ENCODE measurements at places on chromosomes 12 and 14.

DNA sequence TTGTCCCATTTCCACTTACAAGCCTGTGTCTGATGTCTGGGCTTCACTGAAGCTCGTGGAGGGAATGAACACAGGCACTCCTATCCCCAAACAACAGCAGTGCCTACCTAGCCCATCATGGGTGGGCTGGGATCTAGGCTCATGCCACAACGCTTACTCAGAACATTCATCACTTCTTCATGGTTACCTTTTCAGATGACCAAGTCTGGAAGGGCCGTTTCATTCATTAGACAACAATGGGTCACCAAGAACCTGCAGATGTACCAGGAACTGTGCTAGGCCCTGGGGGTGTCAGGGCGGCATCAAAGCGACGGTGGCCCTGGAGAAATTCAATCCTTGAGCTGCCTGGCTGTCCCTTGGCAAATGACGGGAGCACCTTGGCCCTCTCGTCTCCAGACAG is 64.9 kb upstream of the FZD10 start:
- no peak for DNase-seq

- no peak for DNase-seq
These were observed 167.5 kb downstream of the DPF3 start for GRCh38 chr14:72726444-72726843.

DNA sequence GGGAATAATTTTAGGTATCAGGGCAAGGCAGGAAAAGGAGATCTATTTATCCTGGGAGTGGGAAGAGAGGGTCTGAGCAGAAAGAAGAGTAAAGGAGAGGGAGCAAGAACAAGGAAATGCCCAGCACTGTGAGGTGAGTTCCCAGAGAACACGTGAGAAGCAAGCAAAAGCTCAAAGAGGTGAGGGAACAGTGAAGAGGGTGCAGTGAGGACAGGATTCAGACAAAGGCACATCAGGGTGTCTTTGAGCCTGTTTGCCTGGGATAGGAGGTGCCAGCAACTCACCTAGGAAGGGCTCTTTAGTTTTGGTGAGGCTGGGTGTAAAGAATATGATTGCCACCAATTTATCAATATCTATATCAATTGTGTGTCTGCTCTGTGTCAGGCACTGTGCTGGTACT is 88.9 kb upstream of the NRXN3 start:
- no peak for DNase-seq

DNA sequence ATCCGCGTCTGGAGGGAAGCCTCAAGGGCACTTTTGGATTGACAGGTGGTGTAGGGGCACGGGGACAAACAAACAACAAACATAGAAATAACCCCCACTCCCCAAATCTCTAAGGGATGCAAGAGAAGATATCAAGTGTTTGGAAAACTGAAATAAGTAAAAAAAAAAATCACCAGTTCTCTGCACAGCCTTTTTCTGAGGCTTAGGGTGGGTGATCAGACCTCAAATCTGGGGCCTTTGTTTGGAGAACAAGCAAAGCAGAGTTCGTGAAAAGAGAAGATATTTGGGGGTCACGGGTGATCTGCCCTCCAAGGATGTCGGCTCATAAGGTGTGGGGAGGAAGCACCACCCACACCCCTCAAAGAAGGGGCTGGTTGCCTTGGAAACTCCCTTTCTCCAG is 10.7 kb downstream of the TBX5 start:
- DNase-seq, result no peak

DNA sequence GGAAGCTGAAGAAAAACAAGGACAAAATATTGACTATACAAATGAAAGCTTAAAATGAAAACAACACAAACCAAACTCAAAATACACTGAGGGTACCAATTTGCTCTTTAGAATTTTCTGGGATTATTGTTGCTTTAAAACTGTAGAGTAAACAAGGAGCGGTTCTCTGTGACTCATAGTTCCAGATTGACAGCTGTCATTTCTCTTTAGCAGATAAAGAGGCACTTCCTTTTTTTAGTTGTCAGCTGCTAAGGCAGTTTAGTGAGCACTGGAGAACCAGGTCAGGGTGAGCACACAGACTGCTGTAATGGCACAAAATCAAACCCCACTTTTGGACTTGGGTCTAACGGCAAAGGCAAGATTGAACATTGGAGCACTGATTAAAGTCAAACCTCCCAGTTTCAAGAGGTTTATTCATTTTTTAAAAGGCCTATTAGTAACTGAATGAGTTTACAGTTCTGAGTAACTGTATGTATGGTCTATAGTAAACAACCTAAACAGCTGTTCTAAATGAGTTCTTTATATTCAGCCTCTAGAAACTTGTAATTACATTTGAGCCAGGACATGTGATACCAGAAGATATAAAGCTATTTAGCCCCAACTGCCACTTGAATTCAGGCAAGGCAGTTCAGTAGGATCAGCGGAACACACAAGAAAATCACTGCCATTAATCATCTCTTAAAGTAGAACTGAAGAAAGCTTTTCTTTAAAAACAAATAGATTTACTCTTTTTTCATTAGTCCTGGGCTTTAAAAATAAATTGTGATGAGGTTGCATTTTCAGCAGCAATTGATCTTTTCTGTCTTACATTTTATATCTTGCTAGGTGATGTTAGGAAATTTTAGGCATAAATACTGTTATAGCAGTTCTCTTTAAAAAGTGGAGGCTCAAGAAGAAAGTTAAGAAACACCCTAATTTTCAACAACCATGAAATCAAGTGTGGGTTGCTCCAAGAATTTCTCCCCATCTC is 71.7 kb upstream of the PRICKLE1 start:
- no peak for DNase-seq

DNA sequence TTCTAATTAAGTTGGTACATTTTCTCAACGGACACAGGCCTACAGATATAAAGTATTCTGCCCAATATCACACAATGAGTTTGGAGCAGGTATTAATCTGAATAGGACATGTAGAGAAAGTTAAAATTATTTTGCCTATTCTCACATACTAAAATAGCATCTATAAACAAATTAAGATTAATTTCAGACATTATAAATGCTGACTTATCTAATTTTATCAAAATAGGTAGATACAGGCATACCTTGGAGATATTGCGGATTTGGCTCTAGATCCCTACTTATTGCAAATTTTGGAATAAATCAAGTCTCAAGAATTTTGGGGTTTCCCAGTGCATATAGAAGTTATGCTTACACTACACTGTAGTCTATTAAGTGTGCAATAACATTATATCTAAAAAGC is 41.0 kb upstream of the GRIP1 start:
- DNase-seq, result no peak

DNA sequence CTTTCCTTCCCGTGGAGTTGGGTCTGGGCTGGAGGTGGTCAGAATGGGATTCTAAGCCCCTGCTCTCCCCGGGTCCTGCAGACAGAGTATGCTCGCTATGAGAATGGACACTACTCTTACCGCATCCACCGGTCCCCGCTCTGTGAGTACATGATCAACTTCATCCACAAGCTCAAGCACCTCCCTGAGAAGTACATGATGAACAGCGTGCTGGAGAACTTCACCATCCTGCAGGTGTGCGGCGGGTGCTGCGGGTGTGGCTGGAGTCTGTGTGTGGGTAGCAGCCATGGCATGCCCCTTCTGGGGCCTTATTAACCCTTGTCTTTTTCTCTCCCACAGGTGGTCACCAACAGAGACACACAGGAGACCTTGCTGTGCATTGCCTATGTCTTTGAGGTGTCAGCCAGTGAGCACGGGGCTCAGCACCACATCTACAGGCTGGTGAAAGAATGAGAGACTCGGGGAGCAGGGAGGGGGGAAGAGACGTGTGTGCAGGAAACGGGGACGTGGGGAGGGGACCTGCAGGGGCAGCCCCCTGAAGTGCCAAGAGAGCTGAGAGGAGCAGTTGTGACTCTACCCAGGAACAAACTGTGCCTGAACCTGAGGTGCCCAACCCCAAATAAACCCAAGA is 37.0 kb upstream of the TSPAN9 start:
- DNase-seq, result no peak

GRCh38 chr14:45039390-45039789 is 44.5 kb upstream of the PRPF39 start:
- DNase-seq, result no peak

GRCh38 chr12:20404576-20405346 is 36.4 kb downstream of the PDE3A start:
- no peak for DNase-seq

GRCh38 chr12:109573914-109574244 is 285 bp downstream of the MVK start:
- DNase-seq, result no peak

GRCh38 chr14:68819260-68819691 is 26.4 kb upstream of the ZFP36L1 start:
- no peak for DNase-seq

DNA sequence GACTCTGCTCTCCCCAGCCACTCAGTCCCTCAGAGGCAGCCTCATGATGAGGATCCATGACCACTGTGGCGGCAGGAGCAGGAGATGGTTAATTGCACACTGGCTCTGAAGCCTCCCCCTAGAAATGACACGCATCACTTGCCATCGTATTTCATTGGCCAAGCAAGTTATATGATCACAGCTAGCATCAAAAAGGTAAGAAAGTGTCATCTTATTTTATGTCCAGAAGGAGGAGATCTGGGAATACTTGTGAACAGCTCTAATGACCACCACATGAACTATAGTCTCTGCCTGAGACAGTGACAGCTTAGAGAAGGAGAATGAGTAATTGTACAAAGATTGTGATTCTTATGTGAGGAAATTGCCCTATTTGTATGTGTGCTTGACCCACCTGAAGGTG is 363.4 kb downstream of the NUAK1 start:
- DNase-seq, result no peak

GRCh38 chr12:86743875-86744536 is 487.8 kb upstream of the MGAT4C start:
- DNase-seq, result no peak

DNA sequence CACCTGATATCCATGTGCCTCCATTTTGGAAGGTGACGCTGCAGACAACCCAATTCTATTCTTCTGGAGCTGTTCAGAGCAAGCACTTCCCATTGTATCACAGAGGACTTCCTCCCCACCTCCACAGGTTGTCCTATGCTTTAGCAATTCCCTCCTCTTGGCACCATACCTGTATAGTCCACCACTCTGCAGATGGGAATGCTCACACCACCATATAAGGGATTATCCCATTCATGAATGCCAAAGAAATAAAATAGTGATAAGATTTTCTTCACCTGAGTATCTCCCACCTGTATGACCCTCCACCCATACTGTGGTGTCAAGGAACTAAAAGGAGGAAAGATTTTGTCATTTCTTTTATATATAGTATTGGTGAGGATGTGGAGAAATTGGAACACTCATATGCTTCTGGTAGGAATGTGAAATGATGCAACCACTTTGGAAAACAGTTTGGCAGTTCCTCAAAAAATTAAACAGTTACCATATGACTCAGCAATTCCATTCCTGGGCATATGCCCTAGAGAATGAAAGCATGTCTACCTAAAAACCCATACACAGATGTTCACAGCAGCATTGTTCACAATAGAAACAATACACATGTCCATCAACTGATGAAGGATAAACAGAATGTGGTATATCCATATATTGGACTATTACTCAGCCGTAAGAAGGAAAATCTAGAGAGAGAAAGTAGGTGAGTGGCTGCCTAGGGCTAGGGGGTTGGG is 75.2 kb downstream of the FIGNL2 start:
- DNase-seq, result no peak

- DNase-seq, result no peak
These were observed 435.7 kb upstream of the DCN start for GRCh38 chr12:91618281-91618680.

GRCh38 chr14:75141062-75141461 is 14.2 kb upstream of the NEK9 start:
- no peak for DNase-seq

GRCh38 chr14:85366226-85366625 is 163.7 kb upstream of the FLRT2 start:
- DNase-seq, result no peak

DNA sequence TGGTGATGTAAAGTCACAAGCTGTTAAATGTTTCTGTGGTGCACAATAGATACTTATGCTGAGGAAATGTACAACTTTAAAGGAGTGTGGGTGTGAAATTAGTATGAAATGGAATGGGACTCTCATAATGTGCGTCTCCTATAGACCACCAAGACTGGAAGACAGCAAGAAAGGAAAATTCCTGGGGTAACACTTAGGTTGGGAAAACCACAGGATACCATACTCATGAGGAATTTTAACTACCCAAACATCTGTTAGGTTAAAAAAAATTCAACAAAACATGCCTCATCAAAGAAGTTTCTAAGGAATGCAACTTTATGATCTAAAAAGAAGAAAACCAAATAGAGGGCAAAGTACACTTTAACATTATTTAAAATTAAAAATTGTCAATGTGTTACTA is 113.7 kb upstream of the MYF6 start:
- DNase-seq, result no peak

- no peak for DNase-seq
These were observed 104.8 kb downstream of the VRK1 start for GRCh38 chr14:96902004-96902403.

DNA sequence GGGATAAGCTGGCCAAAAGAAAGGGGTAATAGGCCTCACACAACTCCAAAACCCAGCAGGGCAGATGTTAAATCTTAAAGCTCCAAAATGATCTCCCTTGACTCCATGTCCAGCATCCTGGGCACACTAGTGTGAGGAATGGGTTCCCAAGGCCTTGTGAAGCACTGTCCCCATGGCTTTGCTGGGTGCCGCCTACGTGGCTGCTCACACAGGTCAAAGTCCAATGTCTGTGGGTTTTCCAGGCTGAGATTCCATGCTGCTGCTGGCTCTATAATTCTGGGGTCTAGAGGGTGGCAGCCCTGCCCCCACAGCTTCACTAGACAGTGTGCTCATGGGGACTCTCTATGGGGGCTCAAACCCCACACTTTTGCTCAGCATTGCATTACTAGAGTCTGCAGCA is 145.3 kb upstream of the GRIN2B start:
- DNase-seq, result no peak

DNA sequence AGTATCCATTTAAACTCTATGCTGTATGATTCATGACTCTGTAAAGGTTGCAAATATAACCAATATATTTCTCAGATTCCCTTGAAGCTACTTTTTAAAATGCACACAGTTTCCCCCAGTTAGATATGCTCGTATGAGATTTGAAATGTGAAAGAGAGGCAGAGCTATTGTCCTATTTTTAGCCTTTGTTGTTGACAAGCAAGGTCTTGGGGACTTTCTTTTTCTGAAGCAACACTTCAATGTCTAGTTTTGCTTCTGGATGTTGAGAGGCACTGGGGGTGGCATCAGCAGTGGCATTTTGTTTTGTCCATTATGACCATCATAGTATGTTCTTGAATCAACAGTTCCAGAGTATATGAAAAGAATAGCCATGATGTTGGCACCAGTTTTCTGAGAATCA is 63.4 kb downstream of the ASCL1 start:
- DNase-seq, result no peak

- DNase-seq, result no peak
These were observed 67.7 kb downstream of the BCAT1 start for GRCh38 chr12:24881227-24881626.

DNA sequence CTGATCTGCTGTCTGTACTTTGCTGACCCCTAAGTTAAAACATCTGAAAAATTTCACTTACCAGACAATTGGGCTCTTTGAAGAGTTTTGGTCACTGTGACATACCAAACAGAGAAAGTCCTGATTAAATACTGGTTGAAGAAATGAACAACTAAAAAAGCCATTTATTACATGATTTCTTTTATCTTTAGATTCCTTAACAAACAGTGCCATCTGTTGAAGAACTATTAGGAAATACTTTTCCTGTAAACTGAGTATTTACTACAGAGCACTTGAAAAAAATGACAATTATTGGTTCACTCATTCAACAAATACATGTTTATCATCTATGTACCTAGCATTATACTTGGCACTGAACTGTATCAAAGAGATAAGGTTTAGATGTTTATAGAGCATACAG is 6.5 kb upstream of the WASHC4 start:
- DNase-seq, result no peak

GRCh38 chr14:96030108-96030760 is 8.9 kb upstream of the C14orf132 start:
- no peak for DNase-seq
